ENCODE measurements at places on chromosomes 6 and 20.

- peak; percentile 7 for DNase-seq
Observed at GRCh38 chr6:136607932-136608772, 57.9 kb upstream of the MAP7 start.

- DNase-seq, result no peak
Observed at GRCh38 chr6:6479785-6480184, 108.7 kb upstream of the LY86 start.

DNA sequence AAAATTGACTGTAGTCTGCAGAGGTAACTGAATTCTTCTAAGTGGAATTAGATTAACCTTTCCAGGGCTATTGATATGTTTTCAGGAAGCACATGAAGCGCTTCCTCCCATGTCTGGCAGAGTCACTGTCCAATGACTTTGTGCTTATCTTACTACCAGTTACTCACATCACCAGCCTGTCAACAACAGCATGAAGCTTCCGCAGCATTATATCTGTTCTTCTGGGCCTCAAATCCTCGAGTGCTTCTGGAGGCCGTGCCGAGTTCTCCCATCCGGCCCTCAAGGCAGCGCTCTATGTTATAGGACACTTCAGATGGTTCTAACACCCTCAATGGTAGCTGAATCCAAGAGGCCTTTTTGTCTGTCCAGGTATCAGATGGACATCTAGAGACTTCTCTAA, 33.2 kb downstream of the PSMG4 start:
- DNase-seq, result no peak

DNA sequence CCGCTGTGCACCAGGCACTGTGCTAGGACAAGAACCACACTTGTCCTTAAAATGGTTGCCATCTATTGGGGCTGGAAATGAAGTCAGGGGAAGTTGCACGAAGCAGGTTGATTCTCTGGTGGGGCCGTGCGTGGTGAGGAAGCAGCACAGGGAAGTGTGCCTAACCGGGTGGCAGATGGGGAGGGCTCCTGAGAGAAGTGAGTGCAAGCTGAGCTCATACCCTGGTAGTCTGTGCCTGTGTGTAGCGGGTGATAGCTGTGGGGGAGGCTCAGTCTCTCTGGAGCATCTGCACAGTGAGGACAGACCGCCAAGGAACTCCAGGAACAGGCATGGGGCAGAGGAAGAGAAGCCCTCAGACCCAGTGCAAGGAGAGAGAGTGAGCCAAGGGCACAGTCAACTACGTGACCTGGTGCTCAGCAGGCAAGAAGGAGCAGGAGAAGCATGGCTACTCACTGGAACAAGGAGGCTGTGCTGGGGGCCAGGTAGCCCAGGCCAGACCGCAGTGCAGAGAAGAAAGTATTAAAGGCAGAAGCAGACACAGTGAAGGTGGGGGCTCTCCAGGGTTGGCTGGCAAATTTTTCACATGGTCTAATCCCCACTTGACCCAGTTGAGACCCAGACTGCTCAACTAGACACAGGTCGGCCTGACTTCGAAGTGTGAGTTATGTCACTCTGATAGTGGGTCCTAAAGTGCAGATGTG, 155.0 kb downstream of the CDH26 start:
- DNase-seq, result no peak

DNA sequence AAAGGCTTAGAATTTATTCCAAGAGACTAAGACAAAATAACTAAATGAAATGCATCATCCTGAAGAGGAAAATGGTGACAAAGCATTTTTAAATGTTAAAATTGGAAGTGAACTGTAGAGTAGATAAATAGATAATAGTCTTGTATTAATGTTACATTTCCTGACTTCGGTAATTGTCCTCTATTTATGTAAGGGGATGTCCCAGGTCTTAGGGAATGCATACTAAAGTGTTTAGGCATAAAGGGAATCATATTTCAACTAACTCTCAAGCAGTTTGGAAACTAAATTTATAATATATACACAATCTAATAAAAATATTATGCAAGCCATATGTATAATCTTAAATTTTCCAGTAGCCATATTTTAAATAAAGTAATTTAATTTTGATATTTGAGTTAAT, 159.3 kb downstream of the WDR27 start:
- no peak for DNase-seq

DNA sequence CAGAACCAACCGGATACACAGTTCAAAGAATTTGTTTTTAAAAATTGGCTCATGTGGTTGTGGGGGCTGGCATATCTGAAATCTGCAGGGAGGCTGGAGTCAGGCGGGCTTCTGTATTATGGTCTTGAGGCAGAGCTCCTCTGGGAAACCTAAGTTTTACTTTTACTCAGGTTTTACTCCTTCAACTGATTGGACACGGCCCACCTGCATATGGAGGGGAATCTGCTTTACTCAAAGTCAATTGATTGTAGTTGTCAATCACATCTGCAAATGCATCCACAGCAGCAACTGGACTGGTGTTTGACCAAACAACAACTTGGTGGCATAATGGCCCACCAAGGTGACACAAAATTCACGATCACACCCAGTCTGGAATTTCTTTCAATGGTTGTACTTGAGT, 103.4 kb downstream of the ERMARD start:
- no peak for DNase-seq

GRCh38 chr20:25025986-25026605, 31.8 kb downstream of the ACSS1 start:
- DNase-seq, result no peak

- DNase-seq, result no peak
Observed at GRCh38 chr6:131995917-131996316, 44.7 kb upstream of the CCN2 start.

- no peak for DNase-seq
Observed at GRCh38 chr20:60052322-60052721, 94.1 kb downstream of the CDH26 start.

DNA sequence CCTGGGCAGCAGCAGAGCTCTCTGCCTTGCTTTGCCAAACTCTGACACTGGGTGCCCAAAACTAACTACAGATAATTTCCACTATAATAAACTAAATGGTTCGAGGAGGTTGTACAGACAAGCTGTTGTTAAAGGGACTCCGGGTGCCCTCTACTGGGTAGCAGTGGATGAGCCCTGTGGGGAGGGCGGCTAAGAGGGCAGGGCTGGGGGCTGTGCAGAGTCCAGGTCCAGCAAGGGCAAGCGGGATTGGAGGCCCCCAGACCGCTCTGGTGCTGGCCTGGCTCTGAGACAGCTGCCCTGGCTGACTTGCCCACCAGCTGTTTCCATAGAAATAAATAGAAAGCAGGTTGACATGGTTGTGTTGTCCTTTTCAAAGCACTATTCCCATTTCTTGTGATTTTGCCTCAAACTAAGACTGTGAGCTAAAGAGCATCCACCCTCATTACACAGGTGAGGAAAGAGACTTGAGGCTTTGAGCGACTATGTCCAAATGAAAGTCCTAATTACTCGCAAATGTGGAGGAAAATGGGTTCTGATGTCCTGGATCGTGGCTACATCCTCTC, 167.6 kb upstream of the CST7 start:
- no peak for DNase-seq

DNA sequence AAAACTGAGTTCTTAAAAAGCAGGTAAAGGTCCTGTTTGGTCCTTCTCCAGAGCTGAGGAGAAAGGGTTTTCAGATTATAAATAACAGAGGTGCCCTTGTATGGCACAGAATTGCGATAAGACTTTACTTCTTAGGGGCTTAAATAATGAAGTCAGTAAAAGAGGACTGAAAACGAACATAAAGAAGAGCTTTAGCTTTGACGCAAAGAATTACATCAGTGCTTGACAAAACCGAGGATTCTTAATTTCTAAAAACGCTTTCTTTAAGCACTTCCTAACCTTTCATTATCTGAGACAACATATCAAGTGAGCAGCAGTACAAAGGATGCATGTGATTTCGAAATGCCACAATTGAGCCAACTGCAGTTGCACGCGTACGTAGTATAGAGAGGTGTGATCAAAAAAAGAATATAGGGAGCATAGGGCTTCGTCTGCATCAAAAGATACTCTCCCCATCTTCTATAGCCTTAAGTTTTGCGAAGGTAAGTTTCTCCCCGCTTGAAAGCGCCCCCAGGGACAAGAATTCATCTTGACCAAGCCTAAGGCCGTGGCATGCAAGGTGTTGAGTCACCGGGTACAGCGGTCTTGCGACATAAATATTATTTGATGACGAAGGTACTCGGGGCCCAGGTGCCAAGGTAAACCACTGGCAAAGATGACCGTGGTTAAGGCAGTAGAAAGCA, 778 bp upstream of the LOC128125822 start:
- no peak for DNase-seq

DNA sequence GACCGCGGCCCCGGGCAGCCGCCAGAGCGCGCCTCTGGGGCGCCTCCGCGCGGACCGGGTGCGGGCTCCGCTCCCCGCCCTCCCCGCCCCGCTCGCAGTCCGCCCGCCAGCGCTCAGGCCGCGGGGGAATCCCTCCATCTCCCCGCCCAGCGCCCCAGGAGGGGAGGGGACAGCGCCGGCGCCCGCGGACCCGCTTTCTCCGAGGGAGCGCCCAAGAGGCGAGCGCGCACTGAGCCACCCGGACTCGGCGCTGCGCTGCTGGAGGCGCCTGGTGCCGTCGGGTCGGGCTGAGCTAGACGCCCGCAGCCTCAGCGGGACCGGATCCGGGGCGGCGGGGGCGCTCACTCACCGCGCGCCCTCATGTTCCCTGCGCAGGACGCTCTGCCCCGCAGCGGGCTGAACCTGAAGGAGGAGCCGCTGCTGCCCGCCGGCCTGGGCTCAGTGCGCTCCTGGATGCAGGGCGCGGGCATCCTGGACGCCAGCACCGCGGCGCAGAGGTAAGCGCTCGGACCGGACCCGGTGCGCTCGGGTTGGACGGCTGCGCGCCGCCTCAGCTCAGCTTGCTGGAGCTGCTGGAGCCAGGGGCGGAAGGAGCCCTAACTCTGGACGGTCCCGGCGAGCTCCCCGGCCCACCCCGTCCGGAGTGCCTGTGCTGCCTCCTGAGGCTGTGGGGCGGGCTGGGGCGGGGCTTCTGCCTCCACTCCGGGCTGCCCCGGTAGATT, 867 bp downstream of the EBF4 start:
- DNase-seq, result no peak

DNA sequence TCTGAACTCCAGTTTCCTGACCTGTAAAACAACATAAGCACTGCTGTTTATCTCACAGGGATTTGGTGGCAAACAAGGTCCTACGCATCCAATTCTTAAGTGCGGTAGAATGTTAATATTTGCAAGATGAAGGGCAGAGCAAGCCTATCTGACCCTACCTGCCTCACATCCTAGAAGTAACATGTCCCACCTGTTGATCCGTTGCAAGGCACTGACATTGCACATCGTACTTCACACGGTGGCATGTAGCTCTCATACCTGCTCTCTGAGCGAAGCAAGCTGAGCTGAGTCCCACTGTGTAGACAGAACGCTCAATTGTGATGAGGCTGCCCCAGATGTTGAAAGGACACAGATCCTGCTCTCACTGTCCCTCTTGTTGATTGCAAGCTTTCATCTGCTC, 154.7 kb upstream of the PDE10A start:
- no peak for DNase-seq

DNA sequence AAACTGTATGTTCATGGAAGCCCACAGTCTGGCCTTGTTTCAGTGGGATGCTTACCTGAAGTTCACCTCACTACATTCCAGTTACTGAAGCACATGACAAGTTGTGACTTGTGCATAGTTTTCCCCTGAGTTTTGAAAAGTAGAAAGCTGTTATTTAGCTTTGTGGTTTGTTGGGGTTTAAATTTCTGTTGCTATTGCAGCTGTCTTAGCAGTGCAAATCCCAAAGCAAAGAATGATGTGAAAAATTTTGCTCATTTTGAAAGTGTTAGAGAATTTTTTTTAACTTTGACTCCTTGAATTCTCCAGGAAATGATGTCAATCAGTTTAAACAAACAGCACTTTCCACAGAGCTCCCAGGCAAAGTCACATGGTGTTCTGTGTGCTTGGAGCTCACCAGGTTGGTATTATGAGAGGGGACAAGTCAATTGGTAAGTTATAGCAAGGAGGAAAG, 268.4 kb downstream of the ADGRG6 start:
- no peak for DNase-seq

DNA sequence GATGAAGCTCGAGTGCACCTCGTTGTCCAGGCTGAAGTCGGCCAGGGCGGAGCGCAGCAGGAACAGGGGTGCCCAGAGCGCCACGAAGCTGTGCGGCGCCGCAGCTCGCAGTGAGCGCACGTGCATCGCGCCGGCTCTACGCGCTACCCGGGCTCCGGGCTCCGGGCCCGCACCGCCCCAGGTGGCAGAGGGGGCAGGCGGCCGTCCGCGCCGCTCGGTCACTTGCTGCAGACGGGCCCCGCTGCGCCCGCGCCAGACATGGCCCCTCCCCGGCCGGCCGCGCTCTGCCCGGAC, 497 bp downstream of the BMP7 start:
- no peak for DNase-seq

GRCh38 chr20:62710886-62711702, 2.5 kb downstream of the NTSR1 start:
- DNase-seq, result no peak

DNA sequence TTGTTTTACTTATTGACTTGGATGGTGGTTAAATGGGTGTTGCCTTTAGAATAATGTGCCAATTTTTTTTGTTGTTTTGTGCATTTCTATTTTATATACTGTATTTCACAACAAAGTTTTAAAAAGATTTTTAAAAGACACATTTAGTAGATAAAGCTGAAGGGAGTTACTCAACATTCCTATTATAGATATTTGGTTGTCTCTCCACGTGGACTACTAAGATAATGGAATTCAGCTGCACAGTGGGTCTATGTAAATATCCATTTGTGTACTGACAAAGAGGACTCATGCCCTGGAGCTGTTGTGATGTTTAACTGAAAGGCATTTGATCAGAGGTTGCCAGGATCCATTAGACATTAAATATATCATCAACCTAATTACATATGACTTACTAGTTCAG, 23.2 kb upstream of the FAM135A start:
- no peak for DNase-seq

- DNase-seq, result no peak
Observed at GRCh38 chr6:16757332-16757731, 3.9 kb downstream of the ATXN1 start.

DNA sequence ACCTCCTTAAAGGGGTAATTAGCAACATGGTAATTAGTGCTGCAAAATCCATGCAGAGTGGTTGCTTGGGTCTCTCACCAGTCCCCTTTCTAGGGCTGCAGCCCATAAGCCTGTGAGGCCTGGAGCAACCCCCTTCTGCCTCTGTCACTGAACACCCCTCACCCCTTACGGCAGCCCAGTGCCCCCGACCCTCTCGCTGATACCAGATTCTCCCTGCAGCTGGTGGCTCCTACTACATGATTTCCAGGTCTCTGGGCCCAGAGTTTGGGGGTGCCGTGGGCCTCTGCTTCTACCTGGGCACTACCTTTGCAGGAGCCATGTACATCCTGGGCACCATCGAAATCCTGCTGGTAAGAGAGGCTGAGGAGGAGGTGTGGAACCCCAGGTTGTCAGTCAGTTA, 8.0 kb downstream of the SLC12A5 start:
- DNase-seq, result no peak

DNA sequence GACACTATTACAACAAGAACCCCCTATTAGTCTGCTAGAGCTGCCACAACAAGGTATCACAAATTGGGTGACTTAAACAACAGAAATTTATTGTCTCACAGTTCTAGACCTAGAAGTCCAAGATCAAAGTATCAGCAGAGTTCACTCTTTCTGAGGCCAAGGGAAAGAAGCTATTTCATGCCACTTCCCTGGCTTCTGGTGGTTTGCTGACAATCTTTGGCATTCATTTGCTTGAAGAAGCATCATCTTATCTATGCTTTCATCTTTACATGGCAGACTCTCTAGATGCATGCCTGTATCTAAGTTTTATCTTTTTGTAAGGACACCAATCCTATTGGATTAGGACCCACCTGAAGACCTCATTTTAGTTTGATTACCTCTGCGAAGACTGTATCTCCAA, 296.8 kb upstream of the MARCKS start:
- no peak for DNase-seq

Data from esophagus squamous epithelium (tissue), 5 donors.